ENCODE measurements at places on chromosomes 3 and 15.

- DNase-seq = no peak
These were observed 267.2 kb upstream of the ROBO1 start for GRCh38 chr3:80035021-80035420.

- DNase-seq = no peak
These were observed 34.5 kb downstream of the CCDC12 start for GRCh38 chr3:46942076-46942475.

GRCh38 chr15:35104526-35105147, 19.5 kb upstream of the NANOGP8 start:
- DNase-seq = no peak

DNA sequence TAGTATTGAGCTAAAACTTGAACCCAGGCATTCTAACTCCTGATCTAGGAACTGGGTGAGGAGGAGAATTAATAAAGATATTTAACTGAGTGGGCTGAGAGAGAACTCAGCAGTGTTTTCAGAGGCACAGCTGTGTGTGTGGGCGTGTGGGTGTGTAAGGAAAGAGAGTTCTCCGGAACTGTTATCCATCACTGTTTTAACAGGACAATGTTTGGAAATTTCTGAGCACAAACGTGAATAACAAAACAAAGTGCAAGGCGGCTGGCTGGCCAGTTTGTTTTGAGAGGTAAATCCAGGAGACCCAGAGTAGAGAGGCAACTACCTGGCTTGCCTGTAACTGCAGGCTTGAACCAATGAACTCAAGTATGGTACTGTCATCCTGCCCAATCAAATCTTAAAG, 5.0 kb upstream of the PTPN9 start:
- DNase-seq = no peak

GRCh38 chr3:53375019-53375418, 27.7 kb upstream of the DCP1A start:
- DNase-seq = peak; percentile 69

- no peak for DNase-seq
These were observed 12.1 kb downstream of the ZDHHC19 start for GRCh38 chr3:196198771-196199753.

- DNase-seq = no peak
These were observed 37.0 kb upstream of the HACD2 start for GRCh38 chr3:123621850-123622189.

DNA sequence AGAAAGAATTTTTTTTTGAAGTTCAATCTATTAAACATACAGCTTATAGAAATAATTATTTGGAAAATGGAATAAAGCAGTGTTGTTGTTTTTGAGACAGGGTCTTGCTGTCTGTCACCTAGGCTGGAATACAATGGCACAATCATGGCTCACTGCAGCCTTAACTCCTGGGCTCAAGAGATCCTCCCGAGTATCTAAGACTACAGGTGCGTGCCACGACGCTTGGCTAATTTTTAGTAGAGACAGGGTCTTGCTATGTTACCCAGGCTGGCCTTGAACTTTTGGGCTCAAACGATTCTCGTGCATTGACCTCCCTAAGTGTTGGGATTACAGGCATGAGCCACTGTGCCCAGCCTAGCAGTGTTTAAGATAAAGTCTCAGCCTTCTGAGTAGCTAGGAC, 8.8 kb downstream of the BNIP2 start:
- DNase-seq = no peak

GRCh38 chr15:62749036-62749815, 293.3 kb upstream of the TPM1 start:
- no peak for DNase-seq

DNA sequence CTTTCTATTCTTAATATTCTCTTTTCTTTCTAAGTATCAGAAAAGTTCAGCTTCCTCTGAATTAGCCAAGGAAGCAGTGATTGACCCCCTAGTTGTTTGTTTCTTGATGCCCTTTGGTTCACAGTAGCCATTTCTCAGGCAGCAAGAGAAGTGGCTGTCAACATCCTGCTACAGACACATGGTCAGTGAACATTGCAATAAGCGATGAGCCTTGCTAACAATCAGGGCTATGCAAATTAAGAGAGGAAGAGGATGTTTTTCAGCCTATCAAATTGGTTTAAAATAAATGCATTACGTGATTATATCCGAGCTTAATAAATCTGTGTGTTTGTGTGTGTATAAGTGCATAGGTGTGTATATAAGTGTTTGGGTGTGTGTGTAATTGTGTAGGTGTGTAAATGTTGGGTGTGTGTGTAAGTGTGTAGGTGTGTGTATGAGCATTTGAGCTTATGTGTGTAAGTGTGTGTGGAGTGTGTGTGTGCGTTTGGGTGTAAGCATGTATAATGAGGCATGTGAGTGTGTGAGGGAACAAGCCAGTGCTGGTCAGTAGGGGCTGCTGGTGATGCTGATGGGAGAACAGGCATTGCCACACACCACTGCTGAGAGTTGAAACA, 78.1 kb upstream of the XCR1 start:
- no peak for DNase-seq

DNA sequence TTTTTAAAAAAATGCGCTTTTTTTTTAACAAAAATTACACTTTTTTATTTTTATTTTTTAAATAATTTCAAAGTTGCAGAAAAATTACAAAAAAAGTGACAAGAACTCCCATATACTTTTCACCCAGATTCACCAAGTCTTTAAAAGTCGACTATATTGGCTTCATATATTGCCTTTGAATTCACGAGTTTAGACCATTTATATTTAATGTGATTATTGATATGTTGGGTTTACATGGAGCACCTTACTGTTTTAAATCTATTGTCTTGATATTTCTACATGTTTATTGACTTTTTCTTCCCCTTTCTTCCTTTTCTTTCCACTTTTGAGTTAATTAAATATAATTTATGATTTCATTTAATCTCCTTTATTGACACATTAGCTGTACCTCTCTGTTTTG, 127.2 kb downstream of the OPA1 start:
- no peak for DNase-seq

DNA sequence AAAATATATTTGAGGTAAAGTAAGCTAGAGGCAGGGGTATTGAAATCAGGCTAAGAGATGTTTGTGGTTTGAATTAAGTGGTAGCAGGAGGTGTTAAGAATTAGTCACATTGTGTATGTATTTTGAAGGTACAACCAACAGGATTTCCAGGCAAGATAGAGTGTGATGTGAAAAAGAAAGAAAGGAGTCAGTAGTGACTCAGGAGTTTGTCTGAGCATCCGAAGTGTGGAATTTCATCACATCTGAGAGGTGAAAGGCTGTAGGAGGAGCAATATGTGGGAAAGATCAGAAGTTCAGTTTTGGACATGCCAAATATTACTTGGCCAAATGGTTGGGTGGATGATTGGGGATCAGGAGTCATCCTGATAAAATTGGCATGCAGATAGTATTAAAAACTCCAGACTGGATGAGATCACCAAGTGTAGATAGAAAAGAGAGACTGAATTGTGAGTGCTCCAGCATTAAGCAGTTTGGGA, 32.1 kb upstream of the EBLN2 start:
- no peak for DNase-seq

- DNase-seq = peak; percentile 33
These were observed 762 bp downstream of the CTNNB1 start for GRCh38 chr3:41199866-41200668.

DNA sequence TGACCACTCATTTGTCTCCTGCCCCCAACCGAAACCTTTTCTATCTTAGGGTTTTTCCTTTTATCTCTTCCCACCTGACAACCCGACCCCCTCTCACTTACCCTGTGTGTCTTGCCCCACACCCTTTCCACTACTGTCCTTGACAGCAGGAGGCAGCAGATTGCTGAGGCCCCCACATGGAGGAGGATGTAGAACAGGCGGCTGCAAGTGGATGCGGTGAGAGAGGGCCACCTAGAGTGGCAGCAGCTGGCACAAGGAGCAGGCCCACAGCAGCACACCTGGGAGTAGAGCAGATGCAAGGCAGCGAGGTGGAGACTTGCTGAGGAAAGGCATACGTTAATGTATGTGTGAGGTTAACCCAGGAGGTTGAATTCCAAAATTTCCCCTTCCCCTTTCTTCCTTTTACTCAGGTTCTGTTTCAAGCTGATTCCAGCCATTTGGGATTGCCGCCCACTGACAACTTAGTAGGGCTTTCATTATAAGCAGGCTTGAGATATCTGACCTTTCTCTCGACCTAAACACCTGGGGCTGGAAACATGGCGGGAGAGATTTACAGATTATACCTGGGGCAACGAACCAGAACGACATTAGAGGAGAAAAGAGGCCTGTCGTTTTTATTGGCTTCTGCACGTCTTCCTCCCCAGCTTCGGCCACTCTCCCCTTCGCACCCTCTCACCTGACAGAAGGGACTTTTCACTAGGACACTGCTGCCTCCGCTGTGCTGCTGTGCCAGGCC, 643 bp downstream of the SERINC4 start:
- no peak for DNase-seq

DNA sequence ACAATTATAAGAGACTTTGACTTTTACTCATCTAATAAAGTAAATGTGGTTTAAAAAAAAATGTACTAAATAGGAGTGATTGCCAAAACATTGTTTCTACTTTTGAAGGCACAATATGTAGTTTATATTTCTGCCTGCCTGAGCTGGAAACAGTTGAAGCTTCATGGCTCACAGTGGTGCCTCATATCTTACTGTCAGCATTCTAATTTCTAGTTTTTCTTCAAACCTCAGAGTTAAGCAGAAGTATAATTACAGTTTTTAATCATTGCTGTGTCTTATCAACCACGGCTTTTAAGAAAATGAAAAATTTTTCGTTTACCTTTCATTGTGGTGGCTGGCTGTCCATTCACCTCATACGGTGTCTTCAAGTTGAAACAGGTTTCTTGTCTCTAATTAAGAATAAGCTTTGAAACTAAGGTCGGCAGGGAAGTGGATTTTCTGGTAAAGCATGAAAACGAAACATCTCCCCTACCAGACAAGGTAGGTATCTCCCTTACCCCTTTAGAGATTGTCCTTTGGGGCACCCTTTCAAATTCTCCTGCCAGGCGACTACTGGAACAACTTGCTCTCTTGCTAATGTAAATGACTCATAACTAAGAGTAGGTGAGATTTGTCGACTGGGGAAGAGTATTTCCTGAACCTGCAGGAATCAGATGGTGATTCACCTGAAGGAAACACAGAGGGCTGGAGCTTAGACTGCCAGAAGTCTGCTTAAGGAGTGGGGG, at the start of gene GPR87:
TSS of gene GPR87 (minus strand) at position 554 of the 725 bp plus-strand sequence. CDS start 16,720 bp downstream, outside the sequence.
- DNase-seq = no peak

DNA sequence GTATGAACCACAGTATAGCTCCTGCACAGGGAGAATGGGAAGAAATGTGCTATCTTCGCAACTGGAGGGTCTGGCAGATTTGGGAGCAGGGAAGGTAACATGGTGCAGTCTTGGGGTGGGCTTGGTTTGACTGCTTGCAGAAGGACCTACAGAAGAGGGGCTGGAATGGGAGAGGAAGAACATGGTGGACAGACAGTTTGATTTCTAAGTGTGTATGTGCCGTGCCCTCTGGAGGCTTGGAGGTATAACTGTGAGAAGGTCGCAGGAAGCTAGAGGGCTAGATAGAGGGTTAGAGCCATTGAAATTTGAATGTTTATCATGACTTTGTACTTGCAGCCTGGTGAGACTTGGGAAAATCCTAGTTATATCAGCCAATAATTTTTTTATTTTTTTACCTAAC, 169.2 kb downstream of the SQOR start:
- no peak for DNase-seq

DNA sequence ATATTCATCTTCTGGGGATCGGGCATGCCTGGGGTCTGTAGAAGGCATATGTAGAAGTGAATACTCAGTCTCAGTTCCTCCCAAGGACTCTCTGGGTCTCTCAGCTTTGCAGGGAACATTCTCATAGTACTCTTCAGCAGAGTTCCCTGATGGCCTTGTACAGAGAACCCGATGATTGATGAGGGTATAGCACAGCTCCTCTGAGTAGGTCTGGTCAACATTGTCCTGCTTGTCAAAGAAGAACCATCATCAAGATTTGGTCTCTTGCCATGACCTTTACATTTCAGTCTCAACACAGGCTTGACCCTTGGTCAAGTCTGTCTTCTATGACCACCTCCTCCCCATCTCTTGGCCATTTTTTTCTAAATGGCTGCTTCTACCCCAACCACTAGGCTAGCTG, 9.5 kb downstream of the GCSAM start:
- no peak for DNase-seq

GRCh38 chr15:47812470-47812999, 95.2 kb downstream of the SEMA6D start:
- DNase-seq = no peak

GRCh38 chr15:85780225-85780985, 14.3 kb downstream of the KLHL25 start:
- no peak for DNase-seq

DNA sequence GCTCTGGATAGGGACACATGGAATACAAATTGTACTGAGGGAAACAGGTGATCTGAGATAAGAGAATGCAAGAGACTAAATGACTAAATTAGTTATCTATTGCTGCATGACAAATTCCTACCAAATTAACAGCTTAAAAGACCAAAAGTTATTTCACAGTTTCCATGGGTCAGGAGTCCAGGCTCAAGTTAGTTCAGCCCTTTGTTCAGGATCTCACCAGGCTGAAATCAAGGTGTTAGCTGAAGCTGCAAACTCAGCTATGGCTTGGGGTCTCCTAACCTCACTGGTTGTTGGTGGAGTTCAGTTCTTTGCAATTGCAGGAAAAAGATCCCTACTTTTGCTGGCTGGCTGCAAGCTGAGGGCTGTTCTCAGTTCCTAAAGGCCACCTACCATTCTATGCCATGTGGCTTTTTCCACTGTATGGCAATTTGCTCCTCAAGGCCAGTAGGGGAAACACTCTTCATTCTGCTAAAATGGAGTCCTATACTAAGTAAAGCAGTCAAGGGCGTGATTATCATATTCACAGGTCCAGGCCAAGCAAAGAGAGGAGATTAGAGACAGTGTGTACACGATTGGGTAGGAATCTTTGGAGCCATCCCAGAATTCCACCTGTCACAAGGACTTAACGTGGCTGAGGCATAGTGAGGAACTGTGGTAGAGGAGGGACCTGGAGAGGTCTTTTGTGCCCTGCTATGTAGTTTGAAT, 53.7 kb downstream of the THRB start:
- DNase-seq = no peak

GRCh38 chr3:11529281-11529680, 114.4 kb downstream of the VGLL4 start:
- no peak for DNase-seq

GRCh38 chr3:54527521-54527920, 400.3 kb downstream of the LRTM1 start:
- DNase-seq = no peak

DNA sequence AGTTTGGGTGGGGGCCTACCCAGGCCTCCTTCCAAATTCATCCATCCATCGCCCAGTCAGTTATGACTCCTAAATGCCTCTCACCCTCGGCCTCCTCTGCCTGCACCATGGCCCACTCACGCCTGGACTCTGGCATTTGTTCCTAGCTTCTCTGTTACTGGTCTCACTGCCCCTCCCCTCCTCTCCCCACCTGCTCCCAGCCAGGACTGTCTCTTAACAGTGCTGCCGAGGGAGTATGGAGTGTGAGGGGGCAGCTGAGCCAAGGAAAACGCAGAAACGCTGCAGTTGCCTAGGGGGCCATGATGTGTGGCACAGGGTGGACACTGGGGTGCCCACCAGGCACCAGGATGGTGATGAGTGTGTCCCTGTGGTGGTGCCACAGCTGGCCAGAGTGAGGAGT, 3.1 kb downstream of the RCCD1 start:
- no peak for DNase-seq

Measured in RPMI8226 (cell line).